ENCODE measurements at places on chromosomes 1 and 21. TPM values are rescaled to one million over a fixed set of nuclear protein-coding genes. Genes with fewer than 3 reads are reported as not detected.

DNA sequence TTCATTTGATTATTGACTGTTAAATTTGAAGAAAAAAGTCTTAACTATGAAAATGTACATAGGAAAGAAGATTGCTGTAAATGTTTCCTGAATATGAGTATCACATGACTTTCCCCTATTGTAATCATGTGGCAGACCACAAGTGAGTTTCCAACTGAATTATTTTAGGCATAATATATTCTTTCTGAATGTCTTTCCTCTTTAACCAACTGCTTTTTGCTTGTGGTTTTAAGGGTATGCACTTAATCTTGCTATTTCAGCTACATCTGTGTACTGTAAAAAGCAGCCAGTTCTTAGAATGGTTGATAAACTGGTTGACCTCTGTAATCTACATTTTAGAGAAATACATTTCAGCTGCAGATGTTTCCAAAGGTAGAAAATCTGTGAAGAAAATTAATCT lies 400.7 kb downstream of the NEGR1 start:
- no peaks in the 10 kb centered on the region for H3K27me3 ChIP-seq
- DNase-seq, result no peak
- no peak overlapping the region for H3K4me3 ChIP-seq
- no peaks in the 10 kb centered on the region for H3K36me3 ChIP-seq

GRCh38 chr1:34268311-34268954 lies 91.7 kb downstream of the C1orf94 start:
- no peaks in the 10 kb centered on the region for H3K36me3 ChIP-seq
- no peaks in the 10 kb centered on the region for H3K4me1 ChIP-seq
- H3K4me3 ChIP-seq, result no peak overlapping the region

DNA sequence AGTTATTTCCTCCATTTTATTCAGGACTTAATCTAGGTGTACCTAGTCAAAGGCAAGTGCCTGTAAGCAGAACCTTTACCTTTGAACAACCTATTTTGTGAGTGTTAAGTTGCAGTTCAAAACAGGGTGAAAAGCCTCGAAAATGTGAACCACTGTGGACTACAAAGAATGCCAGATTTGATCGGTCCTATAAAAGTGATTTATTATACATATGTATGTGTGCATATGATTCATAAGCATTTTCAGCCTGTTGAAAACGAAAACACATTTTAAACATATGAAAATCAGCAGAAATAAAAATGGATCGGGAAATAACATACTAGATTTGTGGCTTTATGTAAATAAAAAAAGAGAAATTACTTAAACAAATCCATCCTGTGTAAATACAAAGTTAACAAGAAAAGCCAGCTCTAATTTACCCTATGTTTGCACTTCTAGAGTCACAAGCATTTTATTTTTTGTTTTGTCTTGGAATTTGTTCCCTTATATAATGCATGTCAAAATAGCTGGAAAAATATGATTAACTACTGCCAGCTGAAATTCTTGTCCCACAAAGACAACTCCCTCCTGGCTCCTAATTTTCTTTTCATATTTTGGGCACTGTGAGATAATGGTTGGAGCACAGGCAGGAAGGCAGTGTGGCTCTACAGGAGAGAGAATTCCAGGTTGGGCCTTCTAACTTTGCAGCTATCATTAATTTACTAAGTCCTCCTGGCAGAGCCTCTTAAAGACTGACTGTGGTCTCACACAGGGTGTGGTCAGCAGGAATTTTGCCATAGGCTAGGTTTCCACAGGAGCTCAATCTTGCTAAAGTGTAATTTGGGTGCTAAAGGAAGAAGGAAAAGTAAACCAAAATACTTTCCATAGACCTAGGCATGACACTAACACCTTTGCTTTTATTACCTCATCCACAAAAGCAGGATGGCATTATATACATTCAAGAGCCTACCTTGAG lies 70.2 kb upstream of the CDC42BPA start:
- H3K4me1 ChIP-seq, result no peaks in the 10 kb centered on the region
- H3K4me3 ChIP-seq, result no peak overlapping the region
- H3K27me3 ChIP-seq, result no peaks in the 10 kb centered on the region
- no peak for DNase-seq

GRCh38 chr1:207440626-207441025 lies 13.5 kb upstream of the CR2 start:
- no peaks in the 10 kb centered on the region for H3K36me3 ChIP-seq
- no peak overlapping the region for H3K27ac ChIP-seq
- no peak overlapping the region for H3K4me3 ChIP-seq
- no peaks in the 10 kb centered on the region for H3K27me3 ChIP-seq
- no peak for DNase-seq

DNA sequence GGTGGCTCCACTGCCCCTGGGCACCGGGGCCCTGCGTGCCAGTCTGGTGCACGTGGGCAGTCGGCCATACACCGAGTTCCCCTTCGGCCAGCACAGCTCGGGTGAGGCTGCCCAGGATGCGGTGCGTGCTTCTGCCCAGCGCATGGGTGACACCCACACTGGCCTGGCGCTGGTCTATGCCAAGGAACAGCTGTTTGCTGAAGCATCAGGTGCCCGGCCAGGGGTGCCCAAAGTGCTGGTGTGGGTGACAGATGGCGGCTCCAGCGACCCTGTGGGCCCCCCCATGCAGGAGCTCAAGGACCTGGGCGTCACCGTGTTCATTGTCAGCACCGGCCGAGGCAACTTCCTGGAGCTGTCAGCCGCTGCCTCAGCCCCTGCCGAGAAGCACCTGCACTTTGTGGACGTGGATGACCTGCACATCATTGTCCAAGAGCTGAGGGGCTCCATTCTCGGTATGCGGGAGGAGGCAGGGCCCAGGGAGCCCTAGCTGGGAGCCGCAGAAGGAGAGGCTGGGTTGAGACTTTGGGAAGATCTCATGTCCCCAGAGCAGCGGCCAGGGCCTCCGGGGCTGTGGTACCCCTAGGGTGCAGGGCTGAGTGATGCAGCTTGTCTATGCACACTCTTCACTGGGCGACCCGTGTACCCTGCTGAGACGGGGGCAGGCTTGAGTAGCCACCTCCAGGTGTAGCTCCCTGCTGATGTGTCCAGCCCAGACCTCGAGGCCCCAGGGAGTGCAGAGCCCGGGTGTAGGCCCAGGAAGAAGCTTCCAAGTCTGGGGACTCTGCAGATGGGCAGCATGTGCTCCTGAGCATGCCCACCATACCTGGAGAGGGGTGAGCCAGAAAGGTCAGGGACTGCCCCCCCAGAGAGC lies 1.8 kb downstream of the VWA1 start:
- H3K27me3 ChIP-seq, result no peaks in the 10 kb centered on the region
- H3K27ac ChIP-seq, result no peak overlapping the region
- no peak overlapping the region for H3K4me3 ChIP-seq
- peak; percentile 15 for DNase-seq
- H3K36me3 ChIP-seq, result no peaks in the 10 kb centered on the region

DNA sequence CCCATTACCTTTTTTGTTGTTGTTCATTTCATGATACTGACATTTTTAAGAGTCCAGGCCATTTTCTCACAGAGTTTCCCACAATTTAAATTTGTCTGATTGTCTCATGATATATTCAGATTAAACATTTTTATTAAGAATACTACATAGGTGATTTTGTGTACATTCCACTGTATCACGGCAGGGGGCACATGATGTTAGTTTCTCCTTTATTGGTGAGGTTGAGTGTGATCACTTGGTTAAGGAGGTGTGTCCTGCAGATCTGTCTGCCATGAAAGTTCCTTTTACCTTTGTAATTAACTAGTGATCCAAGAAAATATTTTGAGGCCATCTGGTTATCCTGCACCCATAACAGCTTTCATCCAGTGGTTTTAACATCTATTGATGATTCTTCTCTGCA lies 11.8 kb downstream of the RTCA start:
- no peaks in the 10 kb centered on the region for H3K27me3 ChIP-seq
- DNase-seq, result no peak
- H3K4me3 ChIP-seq, result no peak overlapping the region
- no peaks in the 10 kb centered on the region for H3K4me1 ChIP-seq

DNA sequence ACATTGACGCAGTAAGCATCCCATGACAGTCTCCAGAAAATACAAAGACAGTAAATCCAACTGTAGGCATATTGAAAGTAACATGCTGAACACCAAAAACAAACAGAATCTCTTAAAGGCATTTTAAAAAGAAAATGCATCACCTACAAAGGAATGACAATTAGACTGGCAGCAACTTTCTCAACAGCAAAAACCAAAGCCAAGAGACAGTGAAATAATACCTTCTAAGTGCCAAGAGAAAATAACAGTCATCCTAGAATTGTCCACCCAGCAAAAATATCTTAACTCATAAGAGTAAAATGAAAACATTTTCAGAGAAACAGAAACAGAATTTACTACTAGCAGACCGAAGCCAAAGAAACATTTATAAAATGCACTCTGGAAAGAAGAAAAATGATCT lies 20.0 kb downstream of the CCDC185 start:
- DNase-seq, result no peak
- no peak overlapping the region for H3K4me3 ChIP-seq
- H3K27ac ChIP-seq, result no peak overlapping the region
- no peaks in the 10 kb centered on the region for H3K27me3 ChIP-seq
- H3K4me1 ChIP-seq, result no peaks in the 10 kb centered on the region

GRCh38 chr1:54335755-54336108 lies 70.5 kb downstream of the SSBP3 start:
- H3K4me3 ChIP-seq, result peak overlapping the region; percentile 5
- H3K27me3 ChIP-seq, result no peaks in the 10 kb centered on the region
- H3K27ac ChIP-seq, result peak overlapping the region; percentile 89
- peaks cover 15% of the 10 kb centered on the region for H3K4me1 ChIP-seq
- no peaks in the 10 kb centered on the region for H3K36me3 ChIP-seq

DNA sequence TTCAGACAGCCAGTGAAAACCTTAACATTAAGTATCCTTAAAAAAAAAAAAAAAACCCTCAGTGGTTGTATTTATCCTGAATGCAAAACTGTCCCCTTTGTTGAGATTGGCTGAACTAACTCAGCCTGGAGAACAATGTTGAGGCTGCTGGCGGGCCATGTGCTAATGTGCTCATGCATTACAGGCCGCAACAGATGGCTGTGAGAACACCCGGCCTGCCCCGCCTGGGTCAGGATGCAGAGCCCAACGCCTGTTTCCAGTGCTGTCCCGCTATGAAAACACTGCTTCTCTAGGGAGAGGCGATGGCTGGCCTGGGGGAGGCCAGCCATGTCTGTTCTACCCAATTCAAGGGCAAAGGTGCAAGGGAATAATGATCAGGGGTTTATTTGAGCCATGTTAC lies 13.8 kb downstream of the OLIG2 start:
- DNase-seq, result no peak
- H3K4me3 ChIP-seq, result no peak overlapping the region
- no peaks in the 10 kb centered on the region for H3K4me1 ChIP-seq
- no peaks in the 10 kb centered on the region for H3K27me3 ChIP-seq
- no peak overlapping the region for H3K27ac ChIP-seq
- H3K36me3 ChIP-seq, result no peaks in the 10 kb centered on the region

DNA sequence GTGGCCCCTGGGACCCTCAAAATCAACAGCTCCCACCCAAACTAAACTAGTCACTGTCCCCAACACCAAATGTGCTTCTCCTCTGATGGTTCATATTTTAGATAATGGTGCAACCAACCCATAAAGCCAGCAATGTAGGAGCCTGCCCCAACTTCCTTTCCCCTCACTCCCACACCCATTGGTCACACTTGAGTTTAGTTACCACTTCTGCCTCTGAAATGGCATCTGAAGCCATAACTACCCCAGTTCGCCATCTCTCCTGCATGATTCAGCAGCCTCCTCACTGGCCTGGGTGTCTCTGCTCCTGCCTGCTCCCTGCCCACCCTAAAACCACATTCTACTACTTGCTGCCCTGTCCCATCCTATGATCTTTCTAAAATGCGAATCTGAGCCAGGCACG lies 3.4 kb upstream of the CDCP2 start:
- H3K27me3 ChIP-seq, result no peaks in the 10 kb centered on the region
- H3K4me3 ChIP-seq, result no peak overlapping the region
- H3K36me3 ChIP-seq, result no peaks in the 10 kb centered on the region
- DNase-seq, result no peak
- H3K27ac ChIP-seq, result no peak overlapping the region

GRCh38 chr21:40335704-40336103 lies 468.5 kb downstream of the PCP4 start:
- H3K4me1 ChIP-seq, result no peaks in the 10 kb centered on the region
- H3K27me3 ChIP-seq, result no peaks in the 10 kb centered on the region
- H3K27ac ChIP-seq, result no peak overlapping the region
- no peak for DNase-seq

DNA sequence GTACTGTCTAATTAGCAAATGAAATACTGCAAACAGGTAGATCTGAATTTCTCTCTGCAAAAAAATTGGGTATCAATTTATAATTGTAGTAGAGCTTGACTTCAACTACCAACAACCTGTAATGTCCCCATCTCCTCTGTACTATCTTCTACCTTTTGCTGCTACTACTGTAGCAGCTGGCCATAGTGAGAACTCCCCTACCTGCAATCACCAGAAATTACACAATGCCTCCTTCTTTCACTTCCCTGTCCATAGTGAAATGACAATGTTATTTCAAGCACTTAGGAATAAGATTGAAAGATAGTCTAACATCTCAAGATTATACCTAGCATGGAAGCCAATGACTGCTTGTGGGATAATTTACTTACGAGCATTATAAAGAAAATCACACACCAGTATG lies 100.4 kb downstream of the ACBD6 start:
- no peaks in the 10 kb centered on the region for H3K36me3 ChIP-seq
- no peaks in the 10 kb centered on the region for H3K4me1 ChIP-seq
- no peak overlapping the region for H3K27ac ChIP-seq

DNA sequence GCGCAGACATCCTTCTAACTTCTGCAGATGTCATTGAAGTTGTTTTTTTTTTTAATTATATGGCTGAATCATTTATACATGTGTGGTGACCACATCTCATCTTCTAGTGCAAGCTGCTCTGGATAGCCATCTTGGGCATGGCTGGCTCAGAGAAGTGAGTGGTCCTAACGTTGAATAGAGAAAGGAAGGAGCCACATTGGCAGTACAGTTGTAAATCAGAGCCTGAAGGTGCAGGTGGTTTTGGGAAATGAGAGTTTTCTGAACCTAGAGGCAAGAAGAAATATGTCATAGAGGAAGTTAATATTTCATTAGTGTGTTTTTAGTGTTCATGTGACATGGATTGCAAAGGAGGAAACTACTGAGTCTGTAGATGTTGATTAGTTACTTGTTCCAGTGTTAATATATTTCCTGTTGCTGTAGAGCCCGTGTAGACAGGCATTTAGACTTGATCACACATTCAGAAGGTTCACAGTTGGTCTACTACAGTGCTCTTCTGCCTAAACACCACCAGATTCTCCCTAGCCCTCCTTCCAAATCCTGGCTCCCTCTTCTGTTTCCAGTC lies 163.7 kb downstream of the ROR1 start:
- no peak overlapping the region for H3K27ac ChIP-seq
- no peak overlapping the region for H3K4me3 ChIP-seq
- DNase-seq, result no peak
- no peaks in the 10 kb centered on the region for H3K27me3 ChIP-seq
- no peaks in the 10 kb centered on the region for H3K36me3 ChIP-seq
- H3K4me1 ChIP-seq, result no peaks in the 10 kb centered on the region

Gene COL11A1
- 30.1 TPM for total RNA-seq

Gene OR10Z1
- total RNA-seq, result not detected

Gene GBP4
- 11.1 TPM for total RNA-seq

Gene SLC9C2
- not detected for total RNA-seq

Gene SH2D5
- total RNA-seq, result 0.55 TPM

Gene PALMD
- 17.8 TPM for total RNA-seq

Gene APCS
- not detected for total RNA-seq

Gene NMNAT2
- total RNA-seq, result 2.8 TPM

Gene OPRD1
- total RNA-seq, result 0.07 TPM

Gene HAO2
- total RNA-seq, result not detected

Gene METTL13
- total RNA-seq, result 6.7 TPM

Gene VANGL2
- 0.26 TPM for total RNA-seq

All from uterus (tissue), 4 donors.